ENCODE measurements at places on chromosomes 5 and 9. TPM values are rescaled to one million over a fixed set of nuclear protein-coding genes. Genes with fewer than 3 reads are reported as not detected.

- no peak for DNase-seq
Observed at GRCh38 chr9:97078362-97078761, 39.4 kb upstream of the CTSV start.

DNA sequence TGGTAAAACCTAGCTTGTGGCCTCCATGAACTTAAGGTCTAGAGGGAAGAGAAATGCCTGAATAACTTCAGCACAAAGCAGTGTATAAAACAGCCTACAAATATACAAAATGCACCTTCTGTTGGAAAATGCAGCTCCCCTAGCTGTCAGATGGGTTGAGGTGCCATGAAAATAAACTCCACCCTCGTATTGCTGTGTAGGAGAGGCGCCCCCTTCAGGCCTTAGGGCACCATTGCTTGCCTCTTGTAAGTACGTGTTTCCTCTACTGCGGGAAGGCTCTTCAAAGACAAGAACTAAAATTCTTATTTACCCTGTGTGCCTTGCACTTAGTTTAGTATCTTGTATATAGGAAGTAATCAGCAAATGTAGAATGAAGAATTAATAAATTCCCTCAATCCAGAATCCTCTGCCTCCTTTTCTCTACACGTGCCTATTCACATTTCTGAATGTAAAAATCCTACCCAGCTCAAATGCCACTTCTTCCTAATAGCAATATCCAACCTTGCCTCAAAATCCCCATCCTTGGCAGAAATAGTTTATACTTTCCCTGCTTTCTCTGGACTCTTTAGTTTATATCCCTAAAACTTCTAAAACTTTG lies 393.7 kb upstream of the PDE4D start:
- DNase-seq, result no peak

DNA sequence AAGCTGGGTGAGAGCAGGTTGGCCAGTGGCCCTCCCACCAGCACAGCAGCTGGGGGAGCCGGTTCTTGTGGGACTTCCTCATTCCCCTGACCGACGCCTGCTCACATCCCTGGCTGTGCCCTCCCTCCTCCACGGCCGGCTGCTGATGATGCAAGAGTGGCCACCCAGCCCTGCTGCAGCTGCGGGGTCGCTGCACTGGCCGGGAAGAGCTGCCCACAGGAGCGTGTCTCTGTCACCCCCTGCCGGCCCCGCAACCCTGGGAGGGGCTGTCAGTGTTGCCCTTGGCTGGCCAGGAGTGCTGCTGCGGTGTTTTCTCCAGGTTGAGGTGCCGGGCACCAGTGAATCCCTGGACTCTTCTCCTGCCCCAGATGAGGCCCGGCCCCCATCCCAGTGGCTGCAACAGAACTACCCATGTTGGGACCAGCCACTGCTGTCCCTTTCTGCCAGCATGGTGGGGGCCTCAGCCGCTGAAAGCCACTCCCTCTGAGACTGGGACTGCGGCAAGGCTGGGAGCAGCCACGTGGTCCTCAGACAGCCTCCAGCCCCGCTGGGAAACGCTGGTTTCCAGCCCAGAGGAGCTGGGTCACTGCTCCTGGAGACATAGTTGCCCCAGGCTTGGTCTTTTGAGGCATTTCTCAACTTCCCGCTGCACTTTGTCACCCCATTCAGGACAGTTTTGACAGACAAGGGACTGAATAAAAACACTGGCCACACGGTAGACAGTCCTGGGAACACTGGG lies 739 bp downstream of the CARD9 start:
- DNase-seq, result no peak

SDHA gene
- total RNA-seq, result 84.7 TPM
